Tongue (tissue), 3 donors: ENCODE measurements at places on chromosomes 1 and 21. TPM values are rescaled to one million over a fixed set of nuclear protein-coding genes. Genes with fewer than 3 reads are reported as not detected.

Gene FLG2
- total RNA-seq: 0.21 TPM

Gene ZNF697
- 15.0 TPM for total RNA-seq

Gene PDPN
- total RNA-seq: 10.5 TPM

Gene LENEP
- not detected for total RNA-seq

Gene LCE1F
- total RNA-seq: not detected

Gene DYNLT5
- total RNA-seq: 5.3 TPM

Gene PPOX
- 15.2 TPM for total RNA-seq

Gene EDN2
- total RNA-seq: 5.1 TPM

Gene PTPN7
- total RNA-seq: 1.5 TPM
